Mesenchymal stem cell (in vitro differentiated cells and primary cell): ENCODE measurements at places on chromosomes 5 and 9.

DNA sequence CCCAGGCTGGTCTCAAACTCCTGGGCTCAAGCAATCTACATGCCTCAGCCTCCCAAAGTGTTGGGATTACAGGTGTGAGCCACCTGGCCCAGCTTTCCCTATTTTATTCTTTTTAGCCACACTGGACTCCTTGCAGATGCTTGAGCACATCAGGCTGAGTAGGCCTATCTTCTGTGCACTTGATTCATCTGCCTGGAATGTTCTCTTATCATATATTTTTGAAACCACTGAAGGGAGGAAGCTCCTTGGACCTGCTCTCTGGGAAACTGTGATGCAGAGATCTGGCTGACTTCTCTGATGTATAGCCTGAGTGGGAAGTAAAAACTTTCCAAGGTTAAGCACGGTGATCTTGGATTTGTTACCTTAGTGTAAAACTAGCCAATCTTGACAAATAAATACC, 6.5 kb upstream of the MAT2B start:
- no peak overlapping the region for H3K4me3 ChIP-seq
- H3K27ac ChIP-seq: no peak overlapping the region
- no peaks in the 10 kb centered on the region for H3K36me3 ChIP-seq
- H3K27me3 ChIP-seq: no peaks in the 10 kb centered on the region
- no peaks in the 10 kb centered on the region for H3K4me1 ChIP-seq
- DNase-seq: peak; percentile 75

DNA sequence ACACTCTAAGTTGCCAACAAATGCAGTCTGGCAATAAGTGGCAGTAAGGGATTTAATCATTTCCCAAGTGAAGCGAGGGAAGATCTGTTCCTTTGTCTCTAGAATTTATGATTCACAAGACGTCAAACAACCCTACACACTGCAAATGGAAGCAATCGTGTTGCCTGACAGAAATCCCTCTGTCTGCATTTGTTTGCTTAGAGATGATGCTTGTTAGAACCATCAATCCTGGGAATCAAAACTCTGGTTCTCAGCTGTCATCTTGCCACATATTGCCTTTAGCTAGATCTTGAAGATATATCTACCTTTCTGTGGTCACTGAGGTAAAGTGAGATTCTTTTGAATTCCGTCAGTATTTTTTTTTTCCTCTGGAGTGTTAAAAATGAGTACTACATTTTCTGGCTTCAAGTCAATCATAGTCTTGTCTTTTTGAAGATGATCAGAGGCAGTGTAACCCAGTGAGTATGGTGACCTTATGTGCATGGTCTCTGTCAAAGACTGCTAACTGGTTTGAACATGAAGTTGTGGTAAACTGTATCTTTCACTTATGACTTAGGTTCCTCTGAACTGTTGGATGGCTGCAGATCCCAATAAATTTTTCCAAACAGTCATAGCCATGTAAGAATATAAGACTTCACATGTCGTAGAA, 106.4 kb upstream of the STARD4 start:
- peak; percentile 19 for DNase-seq
- H3K36me3 ChIP-seq: no peaks in the 10 kb centered on the region
- no peaks in the 10 kb centered on the region for H3K4me1 ChIP-seq
- no peaks in the 10 kb centered on the region for H3K27me3 ChIP-seq
- H3K4me3 ChIP-seq: no peak overlapping the region

GRCh38 chr5:149915392-149916260, 29.0 kb downstream of the PDE6A start:
- H3K36me3 ChIP-seq: no peaks in the 10 kb centered on the region
- DNase-seq: no peak
- H3K27ac ChIP-seq: peak overlapping the region; percentile 61

- H3K36me3 ChIP-seq: no peaks in the 10 kb centered on the region
- peak; percentile 77 for DNase-seq
- no peak overlapping the region for H3K4me3 ChIP-seq
- no peaks in the 10 kb centered on the region for H3K4me1 ChIP-seq
These were observed 507.8 kb downstream of the MAT2B start for GRCh38 chr5:164013077-164013670.

- H3K27ac ChIP-seq: no peak overlapping the region
- H3K27me3 ChIP-seq: peaks cover 37% of the 10 kb centered on the region
- no peak overlapping the region for H3K4me3 ChIP-seq
- H3K36me3 ChIP-seq: no peaks in the 10 kb centered on the region
- no peaks in the 10 kb centered on the region for H3K4me1 ChIP-seq
- peak; percentile 8 for DNase-seq
These were observed 27.0 kb downstream of the MRPL36 start for GRCh38 chr5:1772634-1773033.

GRCh38 chr9:75265525-75265972, 177.2 kb downstream of the OSTF1 start:
- DNase-seq: peak; percentile 41
- no peaks in the 10 kb centered on the region for H3K4me1 ChIP-seq
- no peaks in the 10 kb centered on the region for H3K36me3 ChIP-seq
- no peak overlapping the region for H3K27ac ChIP-seq

- H3K27me3 ChIP-seq: no peaks in the 10 kb centered on the region
- no peak for DNase-seq
- H3K4me3 ChIP-seq: no peak overlapping the region
These were observed 2.8 kb downstream of the C9orf153 start for GRCh38 chr9:86256653-86257052.
